ENCODE measurements at places on chromosomes 6 and 20. TPM values are rescaled to one million over a fixed set of nuclear protein-coding genes. Genes with fewer than 3 reads are reported as not detected.

The VSTM2L gene
- total RNA-seq: not detected

The KHDC1 gene
- total RNA-seq: 0.42 TPM

The EHMT2 gene
- 47.1 TPM for total RNA-seq

The MTFR2 gene
- 4.7 TPM for total RNA-seq

The CST4 gene
- total RNA-seq: not detected

The CCN6 gene
- 0.39 TPM for total RNA-seq

The FRK gene
- total RNA-seq: 0.78 TPM

DNA sequence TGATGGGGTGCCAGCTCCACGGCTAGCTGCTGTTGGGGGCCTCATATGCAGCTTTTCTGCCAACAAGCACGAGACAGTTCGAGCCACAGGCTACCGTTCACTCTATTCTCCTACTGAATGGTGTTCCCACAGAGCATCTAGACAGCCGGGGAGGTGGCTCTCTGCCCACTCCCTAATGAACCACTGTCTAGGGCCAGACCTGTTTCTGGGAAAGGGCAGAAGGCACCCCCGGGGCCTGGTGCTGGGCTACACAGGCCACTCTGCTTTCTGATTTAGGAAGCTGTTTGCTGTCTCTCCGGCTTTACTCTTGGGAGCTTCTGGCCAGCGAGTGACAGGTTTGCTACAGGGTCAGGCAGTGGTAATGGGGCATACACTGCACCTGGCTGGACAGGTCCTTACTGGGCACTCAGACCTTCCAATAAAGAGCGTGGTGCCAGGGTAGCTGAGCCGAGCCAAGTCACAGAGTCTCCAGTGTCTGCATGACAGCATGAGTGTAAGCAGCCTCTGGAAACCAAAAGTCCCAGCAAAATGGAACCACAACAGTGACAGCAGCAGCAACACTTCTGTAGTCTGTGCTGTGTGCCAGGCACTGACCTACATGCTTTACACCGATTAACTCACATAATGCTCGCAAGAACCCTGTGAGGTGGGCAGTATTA is 8.4 kb downstream of the CCDC167 start:
- no peak for DNase-seq

DNA sequence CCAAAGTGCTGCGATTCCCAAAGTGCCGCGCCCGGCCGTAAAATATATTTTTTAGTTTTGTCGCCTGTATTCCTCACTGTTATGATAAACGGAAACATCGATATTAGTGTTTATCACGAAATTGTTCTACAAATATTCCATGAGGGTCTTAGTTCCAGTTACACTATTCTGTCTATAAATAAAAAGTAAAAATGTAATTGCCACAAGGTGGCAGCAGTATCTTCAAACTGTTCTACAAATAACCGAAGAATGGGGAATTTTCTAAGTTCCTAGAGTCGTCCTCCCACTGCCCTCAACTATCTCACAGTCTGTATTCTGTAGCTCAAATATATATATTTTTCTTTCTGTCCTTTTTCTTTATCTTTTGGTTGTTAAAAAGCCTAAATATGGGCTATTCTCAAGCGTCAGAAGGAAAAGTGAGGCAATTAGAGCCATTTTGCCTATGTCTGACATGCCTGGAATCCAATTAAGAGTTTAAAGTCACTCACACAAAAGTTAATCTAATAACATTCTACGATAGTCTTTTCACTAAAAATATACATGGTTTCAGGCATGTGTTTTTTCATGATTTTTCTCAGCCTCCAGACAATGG is 14.2 kb upstream of the FAM162B start:
- DNase-seq: no peak

GRCh38 chr20:1793821-1794220 is 101.4 kb upstream of the SIRPA start:
- no peak for DNase-seq

DNA sequence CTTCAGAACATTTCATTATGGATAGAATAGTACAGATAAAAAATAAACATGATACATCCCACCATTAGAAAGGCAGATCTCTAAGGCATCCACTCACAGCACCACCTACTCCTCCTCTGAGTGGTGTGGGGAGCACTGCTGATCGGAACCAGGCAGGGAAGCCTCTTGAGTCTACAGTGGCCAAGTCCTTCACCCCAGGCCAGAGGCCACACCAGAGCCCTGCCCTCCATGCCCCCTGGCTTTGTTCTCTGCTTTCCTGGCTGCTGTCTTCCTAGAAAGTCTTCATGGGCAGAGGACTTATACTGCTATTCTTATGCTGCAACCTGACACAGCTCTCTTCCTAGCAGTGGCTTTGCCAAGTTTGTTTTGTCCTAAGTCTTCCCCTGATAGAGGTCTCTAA is 201.8 kb upstream of the THBS2 start:
- DNase-seq: no peak

DNA sequence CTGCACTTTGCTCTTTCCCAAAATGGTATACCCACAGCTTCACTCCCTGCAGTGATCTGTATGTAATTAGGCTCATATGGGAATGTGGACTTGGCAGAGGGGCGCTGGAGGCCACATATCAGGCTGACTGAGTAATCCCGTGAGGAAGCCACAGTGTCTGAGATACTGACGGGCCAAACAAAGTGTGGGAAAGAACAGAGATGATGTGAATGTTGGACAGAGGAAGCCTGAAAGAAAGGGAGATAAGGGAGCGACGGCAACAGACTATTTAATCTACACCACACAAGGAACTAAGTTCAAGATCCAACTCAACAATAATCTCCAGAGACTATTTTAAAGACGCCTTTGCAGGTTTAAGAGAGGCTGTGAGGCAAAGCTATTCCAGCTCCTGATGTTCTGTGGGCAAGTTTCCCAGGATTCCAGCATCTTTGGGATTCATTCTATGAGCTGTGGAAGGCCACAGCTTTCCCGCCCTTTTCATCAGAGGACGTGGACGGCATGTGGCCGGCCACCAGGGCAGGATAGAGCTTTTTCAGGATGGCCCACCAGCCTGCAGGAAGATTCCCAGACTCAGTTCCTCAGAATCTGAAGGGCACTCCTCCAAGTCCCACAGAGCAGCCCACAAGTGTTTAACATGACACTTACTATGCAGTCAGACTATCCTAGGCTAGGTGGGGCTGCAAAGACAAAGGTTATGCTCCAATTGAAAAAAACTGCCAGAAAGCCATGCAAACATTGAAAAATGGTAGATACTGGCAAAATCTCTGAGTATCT is 237.5 kb downstream of the ATXN1 start:
- no peak for DNase-seq

DNA sequence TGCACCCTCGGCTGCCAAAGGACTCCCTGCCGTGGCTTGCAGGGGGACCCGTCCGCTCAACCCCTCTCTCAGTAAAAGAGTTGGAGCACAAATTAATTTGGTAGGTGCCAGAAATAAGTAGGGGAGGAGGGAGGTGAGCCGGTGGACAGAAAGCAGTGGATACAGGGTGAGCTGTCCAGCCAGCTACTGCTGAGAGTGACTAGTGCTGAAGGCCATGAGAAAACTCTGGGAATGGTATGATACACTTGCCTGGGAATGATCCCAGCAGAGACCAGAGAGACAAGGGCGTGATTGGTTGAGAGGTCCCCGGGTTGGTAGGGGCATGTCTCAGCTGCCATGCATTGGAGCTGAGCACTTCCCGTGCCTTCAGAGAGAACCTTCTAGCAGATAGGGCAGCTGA is 15.7 kb downstream of the FOXQ1 start:
- no peak for DNase-seq

DNA sequence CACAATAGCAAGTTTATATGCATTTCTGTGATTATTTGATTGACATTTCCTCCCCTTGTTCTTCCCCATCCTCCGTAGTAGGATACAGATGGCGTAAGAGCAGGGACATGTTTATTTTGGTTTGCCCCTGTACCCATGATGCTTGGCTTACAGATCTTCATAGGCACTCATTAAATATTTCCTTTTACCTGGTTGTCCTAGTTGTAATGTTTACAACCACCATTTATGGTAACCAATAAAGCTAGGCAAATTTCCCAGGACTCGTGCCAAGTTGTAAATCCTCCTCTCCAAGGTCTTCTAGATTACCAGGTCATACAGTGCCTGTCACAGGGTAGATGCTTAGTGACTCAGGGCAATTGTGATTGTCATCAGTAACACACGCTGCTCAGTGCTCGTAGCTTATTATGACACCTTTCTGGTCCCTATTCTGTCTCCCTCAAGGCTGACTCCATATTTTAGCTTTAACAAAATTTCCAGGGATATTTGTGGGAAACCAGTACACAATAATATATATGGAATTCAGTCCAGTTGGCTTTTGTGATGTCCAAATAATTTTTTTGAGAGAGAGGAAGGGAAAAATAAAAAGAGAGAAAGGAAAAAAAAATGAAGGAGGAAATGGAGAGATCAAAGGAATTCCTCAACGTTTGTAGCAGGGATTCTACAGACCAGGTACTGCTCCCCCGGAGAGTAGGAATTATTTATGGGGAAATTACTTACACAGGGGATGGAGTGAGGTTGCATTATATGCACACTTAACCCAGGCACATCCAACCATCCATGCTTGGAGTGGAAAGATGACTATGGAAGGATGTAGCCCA is 24.6 kb downstream of the CYP24A1 start:
- DNase-seq: no peak

- no peak for DNase-seq
Observed at GRCh38 chr20:38357653-38358207, 11.4 kb downstream of the LBP start.

GRCh38 chr6:37218511-37218910 is 39.1 kb upstream of the TBC1D22B start:
- no peak for DNase-seq

DNA sequence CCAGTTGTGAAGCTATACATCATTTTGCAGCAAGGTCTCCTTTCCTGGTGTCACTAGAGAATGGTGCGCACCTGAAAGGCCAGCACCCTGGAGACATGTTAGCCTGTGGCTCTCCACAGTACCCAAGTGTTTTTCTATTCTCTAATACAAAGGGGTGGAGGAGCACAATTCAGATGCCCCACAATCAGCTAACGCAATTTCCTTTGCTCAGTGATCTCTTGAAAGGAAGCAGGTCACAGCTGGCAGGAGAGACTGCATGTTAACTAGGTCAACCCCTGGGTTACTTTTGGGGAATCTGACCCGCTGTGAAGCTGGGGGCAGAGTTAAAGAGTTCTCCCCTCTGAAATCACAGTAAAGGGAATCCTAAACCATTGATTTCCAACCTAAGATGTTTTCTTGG is 92.5 kb downstream of the B3GAT2 start:
- no peak for DNase-seq

DNA sequence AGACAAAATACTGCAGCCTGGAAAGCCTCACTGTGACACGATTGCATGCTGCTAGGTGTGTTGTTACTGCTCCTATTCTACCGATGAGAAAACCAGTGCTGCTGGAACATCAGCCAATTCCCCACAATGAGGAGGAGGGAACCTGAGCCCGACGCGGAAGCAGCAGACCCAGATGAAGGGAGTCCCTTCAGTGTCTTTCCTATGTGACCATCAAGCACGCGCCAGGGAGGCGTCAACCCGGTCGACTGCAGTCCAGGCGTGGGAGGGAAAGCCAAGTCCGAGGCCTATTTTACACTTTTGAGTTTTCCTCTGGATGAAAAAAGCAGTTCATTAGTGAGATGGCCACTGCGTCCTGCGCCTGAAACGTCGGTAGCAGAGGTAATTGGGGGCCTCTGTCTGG is 63.3 kb downstream of the STK35 start:
- no peak for DNase-seq

DNA sequence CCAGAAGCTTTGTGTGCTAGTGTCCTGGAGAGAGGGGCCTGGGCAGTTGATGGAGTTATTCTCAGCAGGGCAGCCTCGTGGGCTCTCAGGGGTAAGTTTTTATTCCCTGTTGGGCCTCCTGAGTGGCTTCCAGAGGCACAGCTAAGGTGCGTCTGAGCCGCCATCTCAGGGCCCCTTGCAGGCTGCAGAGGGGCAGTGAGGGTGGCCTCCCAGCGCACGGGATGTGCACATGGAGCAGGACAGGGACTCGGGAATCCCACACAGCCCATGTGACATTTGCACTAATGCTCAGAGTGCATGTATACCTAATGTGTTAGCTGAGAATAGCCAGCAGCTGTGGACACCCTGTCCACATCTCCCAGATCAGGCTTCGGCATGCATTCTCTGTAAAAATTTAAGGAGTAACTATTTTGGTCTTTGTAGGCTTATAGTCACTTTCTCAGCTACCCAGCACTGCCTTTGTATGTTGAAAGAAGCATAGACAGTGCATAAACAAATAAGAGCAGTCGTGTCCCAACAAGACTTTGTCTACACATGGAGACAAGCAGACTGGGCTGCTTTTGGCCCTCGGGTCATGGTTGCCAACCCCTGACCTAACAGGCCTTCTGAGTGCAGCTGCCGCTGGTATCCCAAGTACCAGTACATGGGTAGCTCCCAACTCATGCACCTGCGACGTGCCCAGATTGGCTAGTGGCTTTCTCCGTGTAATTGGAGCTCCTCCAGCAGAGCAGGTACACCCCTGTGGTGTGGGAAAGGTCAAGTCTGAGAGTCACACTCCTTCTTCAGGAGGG is 18.6 kb upstream of the CST9L start:
- no peak for DNase-seq

DNA sequence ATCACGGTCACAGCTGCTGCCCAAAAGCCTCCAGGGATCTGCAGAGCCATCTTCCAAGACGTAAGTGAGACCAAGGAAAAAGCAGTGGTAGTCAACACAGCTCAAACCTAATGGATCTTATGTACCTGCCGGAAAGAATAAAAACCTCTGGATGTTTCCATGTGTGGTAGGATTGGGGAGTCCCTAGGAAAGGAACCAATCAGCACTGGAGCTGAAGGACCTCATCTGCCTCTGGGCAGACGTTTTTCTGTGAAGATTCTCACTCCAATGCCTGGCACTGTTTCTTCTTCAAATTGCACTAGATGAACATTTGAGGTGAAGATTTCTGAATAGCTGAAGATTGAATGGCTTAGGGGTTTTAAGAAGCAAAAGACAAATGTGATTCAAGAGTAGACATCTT is at the start of gene HLA-DQB2:
HLA-DQB2 (minus strand) TSS at position 112 of the 400 bp plus-strand sequence; CDS start at position 50, 62 bp downstream.
- DNase-seq: no peak

DNA sequence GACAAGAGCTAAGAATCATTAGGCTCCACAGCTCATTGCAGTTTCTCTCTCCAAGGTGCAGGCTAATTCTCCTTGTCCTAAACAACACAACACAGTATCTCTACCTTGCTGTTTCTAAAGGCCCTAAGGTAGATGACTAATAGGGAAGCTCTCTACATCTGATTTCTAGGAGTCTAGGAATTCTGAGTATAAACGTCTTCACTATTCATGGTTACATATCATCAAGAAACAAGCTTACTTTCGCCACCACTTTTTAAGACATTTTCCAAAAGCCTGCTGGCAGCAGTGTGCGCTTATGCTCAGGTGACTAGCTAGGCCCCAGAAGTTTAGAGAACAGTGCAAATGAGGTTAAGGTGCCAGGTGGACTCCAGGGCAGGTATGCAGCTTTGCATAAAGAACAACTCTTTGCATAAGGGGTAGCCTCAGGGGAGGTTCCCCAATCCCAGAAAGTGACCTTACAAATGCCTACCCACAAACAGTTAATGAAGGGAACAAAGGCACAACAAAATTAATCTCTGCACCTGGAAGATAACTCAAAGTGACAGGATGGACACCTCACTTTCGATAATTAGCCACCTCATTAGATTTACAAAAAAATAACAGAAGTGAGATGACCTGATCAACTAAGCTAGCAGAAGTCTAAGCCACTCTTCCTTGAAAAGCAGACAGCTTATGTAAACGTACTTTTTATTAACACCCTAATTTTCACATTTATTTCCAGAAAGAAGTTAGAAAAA is 20.1 kb downstream of the B4GALT5 start:
- DNase-seq: no peak
